ENCODE measurements at places on chromosomes 4 and X.

DNA sequence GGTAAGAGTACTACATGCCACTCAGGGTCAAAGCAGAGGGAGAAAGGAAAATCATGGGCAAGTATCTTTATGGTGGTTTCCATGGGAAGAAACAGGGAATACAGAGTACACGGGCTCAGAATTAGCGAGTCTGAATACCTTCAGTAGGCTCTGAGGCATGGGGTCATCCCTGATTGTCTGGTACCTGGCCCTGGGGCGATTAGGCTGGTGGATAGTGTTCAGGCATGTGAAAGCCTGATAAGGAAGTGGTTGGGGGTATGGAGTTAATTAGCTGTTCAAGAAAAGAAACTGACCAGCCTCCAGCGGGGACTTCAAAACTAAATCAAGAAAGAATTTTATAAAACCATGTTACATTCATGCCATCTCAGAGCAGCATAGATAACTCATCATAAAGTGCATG, 518.8 kb downstream of the RAB28 start:
- no peak for DNase-seq

DNA sequence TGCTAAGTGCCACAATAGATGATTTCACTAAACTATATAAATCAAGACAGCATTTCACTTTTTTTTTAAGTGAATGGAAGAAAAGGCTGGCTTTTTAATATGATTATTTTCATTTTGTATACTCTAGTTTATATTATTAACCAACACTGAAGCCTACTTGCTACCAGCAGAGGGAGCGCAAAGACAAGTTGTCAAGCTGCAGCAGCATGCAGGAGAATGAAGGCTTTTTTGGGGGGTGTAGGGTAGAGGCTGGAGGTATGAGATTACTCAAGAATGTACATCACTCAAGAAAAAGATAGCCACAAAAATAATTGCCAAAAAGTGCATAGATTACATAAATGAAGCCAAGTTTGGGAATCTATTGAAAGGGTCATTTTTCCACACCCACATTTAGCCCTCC, 519.5 kb downstream of the FGF13 start:
- DNase-seq: peak; percentile 5

DNA sequence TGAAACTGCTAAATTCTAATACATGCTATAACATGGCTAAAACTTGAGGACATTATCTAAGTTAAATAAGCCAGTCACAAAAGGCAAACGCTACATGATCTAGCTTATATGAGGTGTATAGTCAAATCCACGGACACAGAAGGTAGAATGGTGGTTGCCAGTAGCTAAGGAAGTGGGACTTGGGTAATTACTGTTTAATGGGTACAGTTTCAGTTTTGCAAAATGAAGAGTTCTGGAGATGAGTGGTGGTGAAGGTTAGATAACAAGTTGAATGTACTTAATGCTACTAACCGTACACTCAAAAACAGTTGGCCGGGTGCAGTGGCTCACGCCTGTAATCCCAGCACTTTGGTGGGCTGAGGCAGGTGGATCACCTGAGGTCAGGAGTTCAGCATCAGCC, 644.5 kb upstream of the DIPK2B start:
- DNase-seq: no peak

DNA sequence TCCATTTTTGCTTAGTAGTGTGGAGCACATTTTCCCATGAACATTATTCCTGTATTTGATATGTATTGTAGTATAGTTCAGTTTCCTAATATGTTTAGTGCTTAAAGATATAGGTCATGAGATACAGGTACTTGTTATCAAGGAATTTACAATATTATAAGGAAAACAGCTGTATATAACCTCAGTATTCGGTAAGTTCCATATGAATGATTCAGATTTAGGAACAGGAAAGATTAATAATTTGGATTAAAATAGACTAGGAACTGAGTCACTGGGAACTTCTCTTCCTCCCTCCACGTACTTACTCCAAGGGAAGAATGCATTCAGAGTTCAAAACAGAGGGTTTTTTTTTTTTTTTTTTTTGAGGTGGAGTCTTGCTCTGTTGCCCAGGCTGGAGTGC, 20.0 kb downstream of the DIAPH2 start:
- DNase-seq: no peak

- DNase-seq: no peak
Observed at GRCh38 chr4:47372561-47372960, 90.9 kb downstream of the COMMD8 start.

GRCh38 chr4:79476196-79476595, 68.2 kb upstream of the GK2 start:
- no peak for DNase-seq

DNA sequence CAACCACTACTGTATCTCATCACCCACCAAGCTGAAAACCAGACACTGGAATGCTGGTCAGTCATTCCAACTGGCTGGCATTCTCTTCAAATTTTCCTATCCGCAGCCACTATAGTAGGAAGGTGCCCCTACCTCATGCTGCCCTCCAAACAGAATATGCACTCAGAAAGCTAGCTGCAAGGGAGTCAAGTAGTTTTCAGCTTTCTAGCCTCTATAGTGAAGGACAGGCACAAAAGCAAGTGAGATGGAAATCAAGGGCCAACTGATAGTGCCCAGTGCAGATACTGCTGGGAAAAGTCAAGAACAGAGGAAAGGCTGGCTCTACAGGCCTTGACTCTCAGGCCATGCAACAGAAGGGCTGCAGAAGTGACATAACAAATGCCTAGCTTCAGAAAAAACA, 47.2 kb downstream of the BCOR start:
- DNase-seq: no peak

DNA sequence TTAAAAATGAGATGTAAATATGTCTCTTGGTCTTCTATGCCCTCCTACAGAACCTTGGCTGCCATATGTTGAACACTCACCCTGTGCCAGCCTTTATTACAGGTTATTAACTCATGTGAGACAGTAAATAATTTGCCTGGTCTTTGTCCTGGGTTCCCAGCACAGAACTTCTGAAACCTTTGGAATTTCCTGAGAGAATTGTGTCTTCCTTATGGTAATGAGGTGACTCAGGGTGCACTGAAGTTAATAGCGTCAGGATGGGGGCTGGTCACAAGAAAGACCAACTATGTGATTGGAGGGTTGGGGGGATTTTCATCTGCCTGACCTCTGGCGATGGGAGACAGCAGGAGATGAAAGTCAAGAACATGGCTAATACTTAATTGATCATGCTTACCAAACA, 289.8 kb upstream of the STS start:
- DNase-seq: no peak

DNA sequence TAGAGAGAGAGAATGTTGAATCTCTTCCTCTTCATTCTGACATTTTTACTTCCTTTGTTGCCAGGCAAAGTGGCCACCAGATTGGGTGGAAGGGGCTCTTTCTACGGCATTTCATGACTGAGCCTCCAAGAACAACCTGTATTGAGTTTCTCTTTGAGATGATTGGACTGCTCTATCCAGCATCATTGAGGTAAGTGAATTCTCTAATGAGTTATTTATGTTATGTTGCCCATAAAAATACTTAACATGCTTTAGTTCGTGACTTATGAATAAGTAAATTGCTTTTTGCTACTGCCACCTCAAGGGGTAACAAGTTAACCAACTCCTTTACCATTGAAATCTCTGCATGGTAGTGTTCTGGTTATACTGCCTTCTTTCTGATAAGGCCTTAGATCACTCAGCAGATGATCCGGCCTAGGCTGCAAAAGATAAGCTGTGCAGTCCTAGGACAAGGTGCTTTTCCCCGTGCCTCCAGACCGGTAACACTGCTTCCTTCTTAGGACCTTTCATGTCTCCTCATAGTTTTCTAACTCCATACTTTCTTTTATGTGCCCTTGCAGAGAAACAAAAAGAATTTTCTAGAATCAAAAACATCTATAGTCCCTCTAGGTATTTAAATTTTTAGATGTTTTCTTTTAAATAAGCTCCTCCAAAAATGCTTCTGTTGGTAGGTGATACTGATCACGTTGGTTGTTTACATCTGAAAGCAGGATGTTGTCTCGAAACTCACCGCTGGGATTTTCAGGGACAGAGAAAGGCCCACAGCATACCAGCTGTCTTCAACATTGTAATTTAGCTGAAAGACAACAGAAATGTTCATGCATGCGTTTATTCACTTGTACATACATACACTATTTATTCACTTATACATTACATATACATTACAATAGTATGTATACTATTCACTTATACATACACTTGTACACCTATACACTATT, 157.1 kb upstream of the RBPJ start:
- no peak for DNase-seq

- no peak for DNase-seq
Observed at GRCh38 chr4:177323416-177323815, 13.7 kb downstream of the NEIL3 start.

DNA sequence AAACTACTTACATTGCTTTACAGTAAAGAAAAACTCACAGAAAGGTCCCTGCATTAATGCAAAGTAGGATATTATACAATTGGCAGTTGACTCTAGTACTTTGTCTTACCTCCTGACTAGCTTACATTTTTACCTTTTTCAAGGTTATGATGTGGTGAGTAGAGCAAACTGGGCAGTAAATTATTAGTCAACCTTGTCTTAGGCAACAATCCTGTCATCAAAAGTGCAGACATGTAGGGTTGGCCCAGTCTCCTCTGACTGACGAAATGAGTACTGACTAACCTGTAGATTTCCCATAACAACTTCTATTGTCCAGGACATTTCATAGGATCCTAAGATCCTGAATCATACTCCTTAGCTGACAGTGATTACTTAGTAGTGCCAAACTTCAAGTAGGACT, 142.0 kb upstream of the NUDT6 start:
- no peak for DNase-seq

- DNase-seq: no peak
Observed at GRCh38 chrX:51361251-51361650, 28.6 kb downstream of the NUDT10 start.

DNA sequence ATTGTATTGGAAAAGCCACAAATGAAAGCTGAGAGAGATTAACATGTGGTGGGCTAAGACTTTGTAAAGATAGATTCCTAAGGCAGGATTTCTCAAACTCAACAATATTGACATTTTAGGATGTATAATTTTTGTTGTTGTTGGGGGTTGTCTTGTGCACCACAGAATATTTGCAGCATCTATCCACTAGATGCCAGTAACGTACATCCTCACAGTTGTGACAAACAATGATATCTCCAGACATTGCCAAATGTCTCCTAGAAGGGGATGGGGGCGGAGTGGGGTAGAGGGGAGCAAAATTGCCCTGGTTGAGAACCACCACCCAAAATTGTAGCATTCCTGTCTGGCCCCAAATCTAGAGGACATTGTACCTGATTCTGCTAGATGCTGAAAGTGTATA, 14.7 kb upstream of the CBR4 start:
- DNase-seq: peak; percentile 58

- no peak for DNase-seq
Observed at GRCh38 chrX:70022616-70023015, 27.1 kb downstream of the AWAT2 start.

- DNase-seq: no peak
Observed at GRCh38 chr4:100804576-100805360, 286.9 kb upstream of the EMCN start.

GRCh38 chrX:68433981-68434299, 645 bp upstream of the OPHN1 start:
- DNase-seq: no peak

GRCh38 chr4:73762409-73762808, 22.0 kb downstream of the CXCL8 start:
- no peak for DNase-seq

DNA sequence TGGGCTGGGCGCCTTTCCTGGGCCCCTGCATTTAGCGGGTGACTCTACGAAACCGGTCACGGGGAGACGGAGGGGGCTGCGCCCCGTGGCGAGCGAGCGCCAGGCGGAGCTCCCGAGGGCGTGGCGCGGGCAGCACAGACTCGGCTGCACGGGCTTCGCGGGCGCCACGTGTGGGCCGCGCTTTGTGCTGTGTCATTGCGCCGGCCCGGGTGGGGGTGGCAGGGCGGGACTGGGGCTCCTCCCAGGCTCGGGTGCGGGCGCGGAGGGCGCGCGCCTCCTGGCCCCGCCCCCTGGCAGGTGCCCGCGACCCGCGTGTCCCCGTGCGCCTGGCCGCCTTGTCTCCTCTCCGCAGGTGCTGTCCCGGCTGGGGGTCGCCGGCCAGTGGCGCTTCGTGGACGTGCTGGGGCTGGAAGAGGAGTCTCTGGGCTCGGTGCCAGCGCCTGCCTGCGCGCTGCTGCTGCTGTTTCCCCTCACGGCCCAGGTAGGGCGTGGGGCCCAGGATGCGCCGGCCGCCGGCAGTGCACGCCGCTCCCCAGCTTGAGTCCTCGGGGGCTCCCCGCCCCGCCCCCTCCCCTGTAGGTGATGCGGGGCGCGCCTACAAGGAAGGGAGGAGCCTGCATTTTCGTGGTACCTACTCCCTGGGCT, 651 bp downstream of the UCHL1 start:
- peak; percentile 48 for DNase-seq

DNA sequence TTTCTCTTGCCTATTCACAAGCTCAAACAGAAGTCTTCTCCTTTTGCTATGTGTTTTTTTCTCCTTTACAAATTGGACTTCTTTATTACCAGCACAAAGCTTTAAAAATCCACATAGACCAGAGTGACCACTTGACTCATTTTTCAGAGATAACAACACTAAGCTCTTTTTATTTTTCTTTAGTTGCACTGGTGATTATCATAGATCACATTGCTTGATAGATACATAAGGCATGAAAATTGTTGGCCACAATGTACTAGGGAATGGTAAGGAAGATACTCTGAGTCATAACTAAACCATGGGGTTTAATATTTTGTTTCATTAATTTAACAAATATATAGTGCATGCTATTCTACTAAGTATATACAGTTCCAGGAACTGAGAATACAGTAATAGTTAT, 159.0 kb downstream of the GASK1B start:
- peak; percentile 67 for DNase-seq

- DNase-seq: no peak
Observed at GRCh38 chr4:73439445-73439844, 3.4 kb downstream of the AFP start.

DNA sequence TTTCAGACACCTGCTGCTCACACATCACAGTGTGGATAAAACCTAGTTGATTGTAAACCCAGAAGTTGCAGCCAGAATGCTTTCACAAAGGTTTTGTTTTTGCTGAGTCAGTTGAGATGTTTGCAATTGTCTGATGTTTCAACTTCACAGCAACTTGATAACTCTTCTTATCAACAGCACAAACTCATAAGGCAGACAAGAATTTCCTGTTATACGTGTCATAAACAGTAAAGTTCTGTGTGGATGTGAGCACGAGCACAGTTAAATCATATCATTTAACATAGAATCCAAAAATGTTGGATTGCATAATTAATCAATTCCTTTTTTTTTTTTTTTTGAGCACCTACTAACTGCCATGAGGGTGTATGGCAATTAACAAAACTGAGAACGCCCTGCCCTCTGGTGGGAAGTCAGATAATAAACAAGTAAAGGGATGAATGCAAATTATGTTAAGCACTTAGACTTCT, 512.2 kb downstream of the PDHA2 start:
- DNase-seq: peak; percentile 32

GRCh38 chr4:175946472-175947116, 119.0 kb upstream of the WDR17 start:
- DNase-seq: no peak

Measured in astrocyte of the spinal cord (primary cell).